ENCODE measurements at places on chromosomes 11 and 22.

GRCh38 chr11:127242676-127243075 is 242.1 kb upstream of the KIRREL3 start:
- DNase-seq: no peak

DNA sequence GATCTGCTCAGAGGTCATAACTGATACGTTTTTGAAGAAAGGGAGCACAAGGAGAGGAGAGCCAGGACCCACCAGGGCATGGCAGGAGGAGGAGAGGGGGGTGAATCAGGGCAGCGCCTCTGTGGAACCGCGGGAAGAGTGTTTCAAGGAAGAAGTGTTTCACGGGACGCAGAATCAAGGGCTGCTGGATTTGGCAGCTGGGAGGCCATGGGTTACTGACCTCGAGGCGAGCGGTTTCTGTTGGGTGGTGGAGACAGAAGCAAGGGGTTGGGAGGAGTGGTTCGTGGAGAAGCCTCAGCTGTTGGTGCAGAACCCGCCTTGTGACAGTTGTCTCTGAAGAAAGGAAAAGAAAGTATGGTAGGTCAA is 13.1 kb downstream of the VPS26B start:
- DNase-seq: no peak

GRCh38 chr11:47577460-47578041 is 1.2 kb downstream of the KBTBD4 start:
- DNase-seq: no peak

- no peak for DNase-seq
Observed at GRCh38 chr22:29028468-29028867, 33.2 kb downstream of the C22orf31 start.
